Activated naive CD8-positive, alpha-beta T cell treated with anti-CD3 and anti-CD28 coated beads, Interleukin-2, amount 50 U/mL, for 24 hours (primary cell): ENCODE measurements at places on chromosomes 4 and X.

DNA sequence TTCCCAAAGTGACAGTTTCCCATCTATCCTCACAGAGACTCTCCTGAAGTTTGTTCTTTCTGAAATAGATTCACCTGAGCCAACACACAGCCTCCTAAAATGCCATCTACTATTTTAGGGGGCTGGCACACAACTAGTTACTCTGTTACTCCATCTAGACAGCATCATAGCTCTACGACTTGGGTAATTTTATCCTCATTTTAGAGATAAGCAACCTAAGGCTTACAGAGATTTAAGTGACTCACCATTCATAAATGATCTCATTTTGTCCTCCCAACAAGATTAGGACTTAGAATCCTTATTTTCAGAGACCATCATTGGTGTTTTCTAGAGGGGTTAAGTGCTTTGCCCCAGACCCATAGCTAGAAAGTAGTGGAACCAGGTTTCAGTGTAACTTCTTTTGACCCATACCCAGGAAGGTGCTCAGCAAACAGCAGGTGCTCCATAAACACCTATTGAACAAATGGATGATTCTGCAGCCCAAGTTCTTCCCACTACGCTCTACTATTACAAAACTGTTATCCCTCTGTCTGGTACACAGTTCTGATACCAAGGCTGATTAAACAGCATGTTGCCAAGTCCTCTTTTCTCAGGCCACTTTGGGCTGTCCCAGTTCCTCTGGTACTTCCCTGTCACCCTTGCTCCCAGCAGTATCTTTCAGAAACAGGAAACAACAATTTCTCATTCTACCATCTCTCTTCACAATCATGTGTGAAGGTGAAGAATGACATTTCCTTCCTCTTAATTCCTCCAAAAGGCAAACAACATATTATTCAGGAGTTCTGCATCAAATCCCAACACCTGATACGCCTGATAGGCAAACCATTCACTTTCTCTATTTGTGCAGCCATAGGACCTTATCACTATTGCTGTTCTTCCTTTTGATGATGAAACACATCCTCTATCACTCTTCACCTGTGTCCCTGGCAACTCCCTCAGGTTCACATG, 304.7 kb upstream of the TAPT1 start:
- DNase-seq, result no peak

DNA sequence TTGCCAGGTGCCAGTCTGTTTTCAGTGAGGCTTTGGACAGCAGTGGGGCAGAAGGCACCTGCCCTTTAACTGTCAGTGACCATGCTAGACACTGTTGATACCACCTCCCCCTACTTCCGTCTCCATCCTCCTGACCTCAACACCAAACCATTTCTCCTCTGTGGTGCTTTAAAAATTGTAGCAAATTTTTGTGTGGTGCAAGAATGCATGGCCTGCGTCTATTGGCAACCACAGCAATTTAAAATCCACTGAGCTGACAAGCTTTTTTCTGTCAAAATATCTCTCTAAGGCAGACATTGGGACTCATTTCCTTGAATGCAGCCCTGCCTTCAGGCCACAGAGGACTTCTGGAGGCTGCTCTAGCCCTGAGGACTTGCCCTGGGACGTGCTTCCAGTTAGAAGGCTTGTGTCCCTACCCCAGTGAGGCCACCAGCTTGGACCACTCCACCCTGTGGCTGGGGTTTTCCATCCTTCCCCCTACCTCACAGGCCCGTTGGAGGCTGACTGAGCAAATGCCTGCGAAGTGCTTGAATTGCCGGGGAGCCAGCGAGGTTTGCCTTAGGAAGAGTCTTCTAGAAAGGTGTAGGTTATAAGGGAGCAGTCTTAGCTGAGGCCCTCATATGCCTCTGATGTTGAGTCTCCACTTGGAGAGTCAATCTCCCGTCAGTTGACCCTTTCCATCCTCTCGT, 6.9 kb downstream of the PRRG3 start:
- DNase-seq, result no peak

GRCh38 chr4:725391-726234, 20.0 kb downstream of the PCGF3 start:
- DNase-seq, result no peak

GRCh38 chr4:158025131-158025530, 147.7 kb downstream of the GASK1B start:
- DNase-seq, result no peak

GRCh38 chr4:47012676-47013075, 18.7 kb upstream of the GABRB1 start:
- no peak for DNase-seq

DNA sequence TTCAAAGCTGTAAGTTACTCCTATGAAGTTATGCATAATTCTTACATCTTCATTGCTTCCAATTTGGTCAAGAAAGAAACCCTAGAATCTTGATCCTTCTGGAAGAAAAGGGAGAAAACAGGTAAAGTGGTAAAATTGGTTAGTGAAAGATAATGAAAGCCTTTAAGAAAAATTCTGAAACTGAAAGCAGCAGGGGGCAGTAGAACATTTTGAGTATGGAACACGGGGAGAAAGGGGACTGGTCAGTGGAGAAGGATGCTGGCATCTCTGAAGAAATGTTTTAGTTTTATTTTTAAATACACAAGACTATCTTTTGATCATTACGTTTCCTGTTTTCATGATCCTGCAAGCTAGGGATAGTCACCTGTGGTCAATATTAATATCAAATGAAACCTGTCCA, 54.3 kb downstream of the SLIT2 start:
- DNase-seq, result no peak

DNA sequence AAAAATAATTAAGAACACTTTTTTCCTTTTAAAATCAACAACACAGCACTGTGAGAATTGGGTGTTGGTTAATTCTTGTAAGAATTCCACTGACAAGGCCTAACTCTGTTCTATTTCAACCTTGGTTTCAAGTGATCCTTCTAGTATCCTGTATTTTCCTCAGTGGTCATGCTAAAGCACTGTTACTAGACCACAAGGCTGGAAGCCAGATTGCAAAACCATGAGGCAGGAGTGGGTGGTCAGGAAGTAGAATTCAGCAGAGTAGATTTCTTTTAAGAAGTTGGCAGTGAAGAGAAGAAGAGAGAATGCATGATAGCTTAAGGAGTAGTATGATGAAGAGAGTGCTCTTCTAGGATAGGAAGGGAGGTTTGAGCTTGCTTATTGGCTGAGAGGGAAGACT, 71.6 kb upstream of the LEF1 start:
- DNase-seq, result no peak

GRCh38 chr4:113447061-113447460, 314.5 kb downstream of the CAMK2D start:
- DNase-seq, result no peak

DNA sequence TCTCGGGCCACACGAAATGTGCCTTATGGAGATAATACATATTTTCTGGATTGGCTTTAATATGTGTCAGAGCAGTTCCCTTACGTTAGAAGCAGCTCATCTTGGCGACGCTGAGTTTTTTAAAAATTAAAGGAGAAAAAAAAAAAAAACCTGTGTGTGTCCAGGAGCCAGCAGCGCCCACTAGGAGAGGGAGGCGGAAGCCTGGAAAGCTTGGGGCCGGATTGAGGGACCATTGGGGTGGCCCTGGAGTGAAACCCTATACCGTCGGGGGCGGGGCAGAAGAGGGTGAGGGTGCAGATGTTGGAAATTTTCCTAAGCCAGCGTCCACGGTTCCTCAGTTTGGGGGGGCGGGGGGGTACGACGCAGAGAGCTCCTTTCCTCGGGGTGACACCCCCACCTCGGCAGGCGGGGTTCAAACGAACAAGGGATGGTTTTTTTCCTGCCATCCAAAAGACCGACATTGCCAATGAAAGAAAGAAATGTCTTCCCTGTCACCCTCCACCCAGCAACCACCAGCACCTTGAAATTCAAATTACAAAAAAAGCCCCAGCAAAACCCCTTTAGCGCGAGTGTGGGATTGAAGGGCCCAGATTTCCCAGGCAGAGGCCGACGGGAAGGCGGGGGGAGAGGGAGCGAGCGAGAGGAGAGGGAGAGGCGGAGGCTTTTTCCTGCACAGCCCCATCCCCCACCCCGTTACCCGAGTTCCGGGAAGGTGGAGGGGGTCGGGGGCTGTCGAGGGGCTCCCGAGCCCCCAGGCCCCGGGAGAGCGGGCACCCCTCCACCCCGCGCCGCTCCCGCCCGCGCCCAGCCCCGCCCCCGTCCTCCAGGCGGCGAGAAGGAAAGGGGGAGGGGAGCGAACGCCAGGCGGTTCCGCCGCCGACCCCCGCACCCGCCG, 859 bp downstream of the SMARCA1 start:
- DNase-seq, result no peak

GRCh38 chrX:94051926-94052325, 377.9 kb downstream of the FAM133A start:
- no peak for DNase-seq

GRCh38 chr4:41728573-41728913, 20.0 kb downstream of the PHOX2B start:
- no peak for DNase-seq

DNA sequence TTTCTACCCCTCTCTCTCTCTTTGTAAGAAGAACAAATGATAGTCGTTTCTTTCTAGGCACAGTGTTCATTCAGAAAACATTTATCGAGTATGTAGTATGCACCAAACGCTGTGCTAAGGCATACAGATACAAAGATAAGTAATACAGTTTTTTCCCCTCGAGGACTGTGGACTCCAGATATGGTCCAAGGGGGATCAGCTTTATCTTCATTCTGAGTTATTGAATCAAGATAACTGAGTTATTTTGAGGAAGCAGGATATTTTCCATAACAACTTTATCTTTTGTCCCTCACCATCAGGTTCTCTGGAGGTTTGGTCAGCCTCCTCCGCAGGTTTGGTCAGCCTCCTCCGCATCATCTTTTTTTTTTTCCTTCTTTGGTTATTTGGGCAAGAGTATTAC, 15.0 kb downstream of the EREG start:
- DNase-seq, result no peak

GRCh38 chr4:89411539-89412309, 104.1 kb upstream of the GPRIN3 start:
- DNase-seq, result no peak

DNA sequence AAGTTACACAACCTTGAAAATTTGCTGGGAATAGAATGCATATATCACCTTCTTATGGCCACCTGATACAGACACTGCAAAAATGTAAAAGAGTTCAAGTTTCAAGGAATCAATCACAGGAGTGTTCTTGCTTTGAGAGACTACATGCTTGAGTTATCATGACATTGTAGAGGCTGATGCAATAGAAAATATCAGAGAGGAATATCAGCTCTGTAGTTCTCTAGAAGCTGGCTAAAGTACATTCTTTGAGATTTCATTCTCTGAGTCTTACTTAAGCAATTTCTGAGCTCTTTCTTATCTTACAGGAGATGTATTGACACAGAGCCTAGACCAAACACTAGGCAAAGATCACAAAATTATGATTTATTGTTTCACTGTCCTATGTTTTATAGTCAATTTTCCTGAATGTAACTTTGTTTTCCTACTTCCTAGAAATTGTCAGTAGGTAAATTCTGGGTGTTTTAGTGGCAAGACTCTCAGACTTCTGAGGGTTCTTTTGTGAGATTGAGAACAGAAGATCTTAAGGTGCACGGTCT, 152.1 kb upstream of the HPGD start:
- DNase-seq, result no peak

GRCh38 chrX:8278557-8278956, 107.5 kb upstream of the VCX2 start:
- no peak for DNase-seq
